ENCODE measurements at places on chromosomes 5 and 9. TPM values are rescaled to one million over a fixed set of nuclear protein-coding genes. Genes with fewer than 3 reads are reported as not detected.

DNA sequence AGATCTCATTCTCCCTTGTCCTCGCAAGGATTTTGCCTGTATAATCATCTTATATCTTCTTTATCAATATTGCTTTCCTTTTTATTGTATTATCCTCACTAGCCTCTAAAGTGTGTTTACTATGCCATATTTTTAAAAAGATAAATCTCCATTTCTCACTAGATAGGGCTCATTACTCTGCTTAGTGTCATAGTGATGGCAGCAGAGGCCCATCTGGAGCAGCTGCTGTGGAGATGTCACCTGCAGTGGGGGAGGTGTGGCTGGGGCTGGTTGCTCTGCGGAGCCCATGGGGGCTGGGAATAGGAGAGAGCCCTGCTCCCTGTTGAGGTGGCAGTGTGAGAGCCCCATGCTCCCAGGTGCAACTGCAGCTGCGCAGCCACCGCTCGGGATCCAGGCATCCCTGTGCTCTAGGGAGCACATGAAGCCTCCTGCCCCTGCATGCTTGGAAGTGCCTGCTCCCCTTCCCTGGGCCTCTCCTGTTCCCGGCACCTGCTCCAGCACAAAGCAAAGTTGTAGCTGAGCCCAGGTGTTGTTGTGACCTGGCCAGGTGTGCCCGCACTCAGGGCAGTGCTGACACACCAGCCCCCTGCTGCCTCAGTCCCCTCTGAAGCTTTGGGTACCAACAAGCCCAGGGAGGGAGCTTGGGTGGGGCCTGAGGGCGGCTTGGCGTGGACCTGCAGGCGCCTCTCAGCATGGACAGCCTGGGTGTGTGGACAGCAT lies 144.6 kb upstream of the MRPS30 start:
- DNase-seq: no peak

GRCh38 chr9:111483439-111483857 lies 735 bp downstream of the ECPAS start:
- DNase-seq: peak; percentile 57

DNA sequence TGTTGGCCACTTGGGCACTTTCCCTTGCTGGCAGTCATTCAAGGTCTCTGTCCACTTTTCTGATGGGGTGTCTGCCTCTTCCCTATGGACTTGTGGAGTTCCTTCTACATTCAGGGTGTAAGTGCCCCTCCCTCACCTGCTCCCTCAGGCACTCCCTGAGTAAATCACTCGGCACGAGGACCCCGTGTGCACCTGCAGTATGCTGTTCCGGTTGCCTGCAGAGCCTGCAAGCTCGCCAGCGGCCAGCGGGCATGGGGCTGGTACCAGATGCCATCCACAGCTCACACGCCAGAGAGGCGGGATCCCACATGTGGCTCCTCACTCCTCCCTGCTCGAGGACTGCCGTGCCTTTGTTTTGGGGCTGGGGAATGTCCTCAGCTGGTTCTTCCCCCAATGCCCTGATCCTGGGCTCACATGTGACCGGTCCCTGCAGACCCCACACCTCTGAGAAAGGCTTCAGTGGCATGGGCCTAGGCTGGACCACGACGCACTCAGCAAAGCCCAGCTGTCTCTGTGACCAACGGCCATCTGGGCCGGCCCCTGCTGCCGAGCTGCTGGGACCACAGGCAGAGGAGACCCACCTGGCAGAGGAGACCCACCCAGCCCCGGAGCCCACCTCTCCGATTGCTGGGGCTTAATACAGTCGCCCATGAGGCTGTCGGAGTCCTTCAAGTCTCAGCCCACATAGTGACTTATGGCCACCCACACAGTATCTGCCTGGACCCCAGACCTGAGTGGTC lies 46.1 kb upstream of the CLPTM1L start:
- no peak for DNase-seq

EQTN gene
- 1.0 TPM for polyA plus RNA-seq

DND1 gene
- 0.98 TPM for polyA plus RNA-seq

All from ovary (tissue), 10 donors.